ENCODE measurements at places on chromosomes 1 and 21.
A peak's percentile ranks its signal among the peaks of the same experiment; 100 is the strongest.

DNA sequence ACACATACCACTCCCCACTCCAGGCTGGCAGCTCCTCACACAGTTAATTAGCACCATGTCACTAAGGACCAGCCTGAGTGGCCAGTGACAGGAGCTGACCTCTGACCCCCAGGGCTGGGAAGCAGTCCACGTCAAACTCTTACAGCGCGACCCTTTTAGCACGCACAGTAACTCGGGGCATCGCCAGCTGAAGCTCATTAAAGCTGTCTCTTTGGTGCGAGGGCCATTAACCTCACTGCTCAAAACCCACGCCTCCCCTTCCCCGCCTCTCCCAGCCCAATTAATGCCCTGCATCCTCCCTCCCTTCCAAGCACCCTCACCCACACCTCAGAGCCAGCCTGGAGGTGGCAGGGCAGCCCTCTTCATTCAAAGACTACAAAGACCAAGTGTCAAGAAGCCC, 31.7 kb downstream of the DMAP1 start:
- DNase-seq: no peak

GRCh38 chr1:153750026-153750995, 22.5 kb downstream of the INTS3 start:
- no peak for DNase-seq

GRCh38 chr21:26365849-26366248, 195.3 kb upstream of the APP start:
- no peak for DNase-seq

GRCh38 chr1:93143136-93143535, 37.1 kb downstream of the TMED5 start:
- DNase-seq: no peak

GRCh38 chr1:167983797-167984420, 47.0 kb upstream of the MPC2 start:
- DNase-seq: no peak

DNA sequence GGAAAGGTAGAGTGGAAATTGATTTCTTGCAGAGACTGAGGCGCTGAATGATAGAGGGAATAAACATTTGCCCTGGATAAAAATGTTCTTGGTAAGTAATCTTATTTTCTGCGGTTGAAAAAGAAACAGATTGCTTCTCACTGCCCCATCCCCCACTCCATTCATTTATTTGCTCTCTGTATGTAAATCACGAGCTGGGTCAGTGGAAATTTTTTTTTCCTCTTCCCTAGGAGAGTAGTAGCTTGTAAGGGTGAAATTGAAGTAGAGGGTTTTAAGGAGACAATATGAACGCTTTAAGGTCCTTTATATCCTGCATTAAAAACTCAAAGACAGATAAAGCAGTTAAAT, 1.4 kb upstream of the BRINP3 start:
- peak; percentile 3 for DNase-seq

GRCh38 chr1:150164224-150164623, 14.5 kb downstream of the PLEKHO1 start:
- no peak for DNase-seq

GRCh38 chr1:78630600-78630999, 10.4 kb downstream of the IFI44L start:
- DNase-seq: no peak

DNA sequence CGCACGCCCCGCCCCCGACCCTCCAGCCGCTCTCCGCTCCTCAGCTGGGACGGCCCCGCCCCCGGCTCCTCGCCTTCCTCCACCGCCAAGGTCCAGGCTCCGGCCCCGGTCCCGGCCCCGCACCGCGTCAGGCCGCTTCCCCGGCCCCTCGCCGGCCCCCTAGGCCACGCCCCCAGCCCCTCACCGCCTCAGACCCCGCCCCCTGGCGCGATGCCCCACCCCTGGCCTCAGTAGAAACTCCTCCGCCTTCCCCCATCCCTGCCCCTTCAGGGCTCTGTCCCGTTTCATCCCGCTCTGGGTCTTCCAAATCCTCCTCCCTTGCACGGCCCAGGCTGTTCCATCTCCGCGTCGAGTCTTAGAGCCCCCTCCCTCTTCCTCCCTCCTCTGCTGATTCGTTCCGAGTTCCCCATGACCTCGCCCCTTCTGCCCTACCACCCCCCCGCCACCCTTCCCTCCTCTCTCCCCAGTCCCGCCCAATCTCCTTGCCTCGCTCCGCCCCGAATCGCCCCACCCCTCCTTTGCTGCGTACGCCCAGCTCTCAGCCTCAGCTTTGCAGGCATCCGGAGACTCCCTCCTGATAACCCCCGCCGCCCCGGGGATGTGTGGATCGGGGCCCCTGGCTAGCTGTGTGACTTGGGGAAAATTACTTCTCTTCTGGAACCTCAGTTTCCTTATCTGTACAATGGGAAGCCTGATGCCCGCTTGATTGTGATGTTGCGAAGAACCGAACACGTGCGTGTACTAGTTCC, 448 bp upstream of the ASAP3 start:
- peak; percentile 95 for DNase-seq

DNA sequence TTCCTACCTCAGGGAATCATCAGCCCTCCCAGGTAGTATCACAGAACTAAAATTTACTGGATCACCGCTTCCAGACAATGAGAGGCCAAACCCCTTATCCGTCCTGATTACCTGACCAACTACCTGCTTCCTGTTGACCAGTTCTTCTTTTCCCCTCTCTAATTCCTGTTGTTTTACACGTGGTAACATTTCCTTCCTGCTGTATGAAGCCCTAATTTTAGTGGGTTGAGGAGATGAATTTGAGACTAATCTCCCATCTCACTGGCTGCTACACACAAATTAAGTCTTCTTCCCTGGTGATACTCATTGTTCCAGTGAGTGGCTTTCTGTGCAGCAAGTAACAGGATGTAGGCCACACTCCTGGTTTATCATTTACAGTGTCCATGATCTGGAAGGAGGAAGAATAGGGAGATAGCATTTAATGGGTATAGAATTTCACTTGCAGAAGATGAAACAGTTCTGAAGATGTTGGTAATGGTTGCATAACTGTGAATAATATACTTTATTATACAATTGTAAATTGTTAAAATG, 2112.9 kb downstream of the NCAM2 start:
- DNase-seq: no peak

- no peak for DNase-seq
Observed at GRCh38 chr1:16109571-16109970, 36.1 kb upstream of the FAM131C start.

- no peak for DNase-seq
Observed at GRCh38 chr1:42552636-42553035, 89.5 kb downstream of the CCDC30 start.

DNA sequence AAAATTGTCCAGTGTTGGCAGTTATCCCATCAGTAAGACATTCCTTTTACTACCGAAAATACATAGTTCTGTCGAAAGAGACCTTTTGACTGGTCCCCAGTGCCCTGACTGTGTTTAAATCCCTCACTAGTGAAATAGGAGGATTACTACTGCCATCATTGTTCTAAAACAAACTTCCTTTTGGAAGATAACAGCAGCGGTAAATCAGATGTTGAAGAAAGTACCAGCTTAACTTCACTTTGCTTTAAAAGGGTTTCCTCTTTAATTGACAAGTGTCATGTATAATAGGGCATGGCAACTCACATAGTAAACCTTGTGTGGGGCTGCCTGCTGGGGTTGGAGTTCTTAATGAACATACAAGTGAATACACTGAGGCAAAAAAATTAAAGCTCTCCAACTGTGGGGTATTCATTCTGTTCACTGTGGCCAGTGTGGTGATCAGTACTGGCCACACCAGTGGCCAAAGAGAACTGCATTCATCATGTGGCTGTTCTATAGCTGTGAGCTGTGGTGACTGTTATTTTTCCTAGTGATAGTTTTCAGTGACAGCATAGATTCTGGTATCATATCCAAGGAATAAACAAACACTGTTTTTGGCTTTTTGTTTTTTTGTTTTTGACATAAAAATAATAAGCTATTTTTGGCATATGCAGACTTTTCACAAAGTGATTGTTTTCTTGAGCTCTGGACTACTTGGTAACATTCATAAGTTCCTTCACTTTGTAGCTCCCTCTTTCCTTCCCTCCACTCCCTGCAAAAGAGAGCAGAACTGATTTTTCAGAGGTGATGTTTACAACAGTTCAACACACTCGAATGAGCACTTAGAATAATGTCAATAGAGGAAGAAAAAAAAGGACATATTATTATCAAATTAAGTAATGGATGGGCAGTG, 74.5 kb downstream of the NFIA start:
- no peak for DNase-seq

- DNase-seq: no peak
Observed at GRCh38 chr1:112805155-112805853, 90.2 kb upstream of the PPM1J start.

DNA sequence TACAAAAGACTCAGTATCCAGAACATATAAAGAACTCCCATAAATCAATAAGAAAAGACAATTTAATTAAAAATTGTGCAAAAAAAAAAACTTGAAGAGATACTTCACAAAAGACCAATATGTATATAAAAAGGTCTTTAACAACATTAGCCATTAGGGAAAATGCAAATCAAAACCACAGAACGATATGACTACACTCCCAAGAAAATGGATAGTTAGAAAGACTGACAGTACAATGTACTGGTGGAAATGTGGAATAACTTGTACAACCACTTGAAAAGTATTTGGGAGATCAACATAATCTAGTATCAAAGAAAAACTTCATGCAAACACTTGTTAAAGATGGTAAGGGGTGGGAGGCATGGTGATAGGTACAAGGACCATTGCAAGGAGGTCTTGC, 3.9 kb upstream of the CLCA1 start:
- no peak for DNase-seq

- peak; percentile 66 for DNase-seq
Observed at GRCh38 chr1:231778009-231778719, 151.6 kb downstream of the DISC1 start.

DNA sequence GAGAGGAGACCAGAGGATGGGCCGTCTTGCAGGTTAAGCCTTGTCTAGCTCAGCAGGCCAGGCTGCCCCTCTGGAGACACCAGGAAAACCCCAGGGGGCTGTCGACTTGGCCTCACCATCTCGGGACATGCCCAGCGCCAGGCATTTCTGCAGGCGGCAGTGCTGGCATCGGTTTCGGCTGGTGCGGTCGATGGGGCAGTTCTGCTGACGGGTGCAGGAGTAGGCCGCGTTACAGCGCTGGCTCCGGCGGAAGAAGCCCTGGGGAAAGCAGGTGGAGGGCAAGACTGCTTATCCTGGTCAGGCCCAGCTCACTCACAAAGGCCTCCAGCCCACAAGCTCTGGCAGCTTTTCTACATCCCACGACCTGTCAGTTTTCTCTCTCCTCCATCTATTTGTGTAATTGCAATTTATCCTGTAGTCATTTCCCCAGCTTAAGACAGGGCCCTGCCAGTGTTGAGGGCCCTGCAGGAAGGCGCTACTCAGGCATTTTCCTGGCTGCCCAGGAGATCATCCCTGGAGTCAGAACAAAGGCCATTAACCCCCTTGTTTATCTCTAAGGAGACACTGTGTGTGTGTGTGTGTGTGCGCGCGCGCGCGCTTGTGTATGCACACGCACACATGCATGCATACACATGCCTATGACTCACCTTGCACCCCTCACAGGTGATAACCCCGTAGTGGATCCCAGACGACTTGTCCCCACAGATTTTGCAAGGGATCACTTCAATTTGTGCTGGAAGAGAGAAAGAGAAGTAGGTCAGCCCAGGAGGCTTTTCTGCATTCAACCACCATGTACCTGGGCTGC, 11.5 kb upstream of the LINGO4 start:
- no peak for DNase-seq

DNA sequence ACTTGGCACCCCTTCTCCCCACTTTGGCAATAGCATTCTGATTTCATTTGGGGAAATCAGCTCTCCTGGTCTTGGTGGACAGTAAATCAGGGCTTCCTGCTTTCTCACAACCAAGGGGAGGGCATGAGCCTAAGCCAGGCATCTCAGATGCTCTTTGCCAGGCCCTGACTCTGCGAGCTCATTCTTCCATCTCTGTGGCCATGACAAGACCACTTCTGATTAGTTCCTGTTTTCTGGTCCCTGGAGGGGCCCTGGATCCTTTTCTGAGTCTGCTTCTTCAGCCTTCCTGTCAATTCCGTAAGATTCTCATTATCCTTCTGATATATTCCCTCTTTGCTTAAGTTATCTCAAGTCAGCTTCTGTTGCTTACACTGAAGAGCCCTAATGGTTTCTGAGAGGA, 210.4 kb downstream of the HIVEP3 start:
- no peak for DNase-seq

- peak; percentile 67 for DNase-seq
Observed at GRCh38 chr1:177948336-177948972, 21.4 kb downstream of the SEC16B start.

DNA sequence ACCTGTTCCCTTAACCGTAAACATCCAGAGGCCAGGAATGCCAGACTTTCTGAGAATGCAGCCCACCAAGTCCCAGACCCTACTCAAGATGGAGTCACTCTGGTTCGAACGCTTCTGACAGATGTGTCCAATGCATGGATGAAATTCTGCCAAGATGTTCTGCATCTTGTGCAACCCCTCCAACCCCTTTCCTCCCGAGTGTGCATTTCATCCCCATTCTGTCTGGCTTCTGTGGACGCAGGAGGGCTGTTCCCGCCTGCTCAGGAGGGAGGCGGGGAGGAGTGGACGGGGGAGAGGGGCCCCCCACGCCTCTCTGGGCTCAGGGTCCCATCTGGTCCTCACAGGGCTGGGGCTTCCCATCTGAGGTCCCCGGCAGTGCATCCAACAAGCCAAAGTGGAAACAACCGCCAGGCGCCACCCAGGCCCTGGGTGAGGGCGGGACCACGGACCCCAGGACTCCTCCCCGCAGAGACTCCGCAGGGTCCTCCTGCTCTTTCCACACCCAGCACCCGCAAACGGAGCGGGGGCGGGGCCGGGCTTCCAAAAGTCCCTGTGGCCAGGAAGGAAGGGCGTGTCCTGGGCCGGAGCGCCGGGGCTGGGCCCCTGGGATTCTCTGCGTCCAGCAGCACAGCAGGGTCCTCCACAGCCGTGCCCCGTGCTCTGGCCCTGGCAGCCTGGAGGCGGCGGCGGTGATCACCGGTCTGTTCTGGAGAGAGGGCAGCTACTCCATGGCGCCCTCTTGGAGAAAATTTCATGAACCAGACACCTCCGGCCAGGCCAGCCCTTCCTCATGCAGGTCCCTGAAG, 27.8 kb upstream of the SUMO3 start:
- DNase-seq: peak; percentile 57

DNA sequence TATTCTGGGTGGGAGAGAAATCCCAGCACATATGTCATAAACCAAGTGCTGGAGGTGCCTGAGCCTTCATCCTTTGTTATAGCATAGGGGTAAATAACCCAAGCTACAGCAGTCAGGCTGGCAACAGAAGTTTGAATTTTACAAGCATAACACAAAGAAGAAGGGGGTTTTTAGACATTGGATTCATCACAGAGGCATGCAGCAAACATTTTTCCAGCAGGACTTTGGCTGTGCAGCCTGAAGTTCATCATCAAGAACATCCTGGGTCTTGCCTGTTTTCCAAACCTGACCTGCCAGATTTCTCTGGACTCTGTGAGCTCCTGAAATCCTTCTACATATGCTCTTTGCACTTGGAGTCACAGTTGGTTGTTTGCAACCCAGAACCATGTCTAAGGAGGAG, 16.2 kb downstream of the PTGER3 start:
- DNase-seq: peak; percentile 44

GRCh38 chr1:54564312-54565112, 16.5 kb downstream of the ACOT11 start:
- DNase-seq: no peak

Measured in fibroblast of skin of right quadriceps (primary cell).